ENCODE measurements at places on chromosomes 13 and 19.
A peak's percentile ranks its signal among the peaks of the same experiment; 100 is the strongest.

DNA sequence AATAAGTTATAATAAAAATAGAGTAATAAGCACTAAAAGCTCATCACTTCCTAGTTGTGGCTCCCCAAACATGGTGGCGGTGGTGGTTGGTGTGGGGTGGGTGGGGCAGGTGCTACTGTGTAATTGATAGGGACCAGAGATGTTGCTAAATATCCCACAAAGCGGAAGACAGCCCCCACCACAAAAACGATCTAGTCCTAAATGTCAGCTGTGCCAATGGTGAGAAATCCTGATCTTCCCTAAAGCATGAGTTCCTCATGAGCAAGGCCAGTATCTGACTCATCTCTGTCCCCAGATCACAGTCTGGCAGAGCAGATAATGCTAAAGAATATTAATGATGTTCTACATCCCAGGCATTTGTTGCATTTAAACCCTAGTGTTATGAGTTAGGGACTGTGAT is 1.9 kb upstream of the EDDM13 start:
- DNase-seq, result no peak

DNA sequence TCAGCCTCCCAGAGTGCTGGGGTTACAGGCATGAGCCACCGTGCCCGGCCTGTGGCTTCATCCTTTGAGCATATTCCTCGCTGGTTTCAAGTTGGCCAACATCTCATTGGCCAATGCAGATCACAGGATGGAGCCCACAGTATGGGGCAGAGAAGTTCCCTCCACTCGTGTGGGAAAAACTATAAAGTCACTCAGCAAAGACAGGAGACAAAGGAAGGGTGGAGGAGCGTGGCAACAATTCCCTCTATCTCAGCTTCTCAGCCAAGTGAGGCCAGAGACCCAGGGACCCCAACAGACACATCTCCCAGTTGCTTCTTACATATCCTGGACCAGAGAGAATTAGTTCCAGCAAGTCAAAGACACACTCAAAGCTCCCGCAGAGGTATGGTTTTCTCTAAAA is 184.6 kb upstream of the SOX1 start:
- no peak for DNase-seq

DNA sequence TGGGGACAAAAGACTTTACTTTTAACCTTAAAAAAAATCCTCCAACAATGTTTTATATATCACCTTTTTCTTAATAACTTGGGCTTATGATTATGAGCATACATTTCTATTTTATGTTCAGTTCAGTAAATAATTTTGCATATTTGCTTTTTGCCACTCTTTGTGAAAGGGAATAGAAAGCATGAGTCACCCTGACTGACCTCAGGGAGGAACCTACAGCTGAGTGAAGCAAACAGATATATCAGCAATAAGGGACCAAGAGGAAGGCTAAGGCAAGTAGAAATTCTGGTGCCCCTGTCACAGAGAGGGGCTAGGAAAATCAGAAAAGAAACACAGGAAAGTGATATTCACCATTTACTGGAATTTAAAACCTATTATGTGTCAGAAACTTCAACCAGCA is 37.2 kb upstream of the SOHLH2 start:
- DNase-seq, result no peak

DNA sequence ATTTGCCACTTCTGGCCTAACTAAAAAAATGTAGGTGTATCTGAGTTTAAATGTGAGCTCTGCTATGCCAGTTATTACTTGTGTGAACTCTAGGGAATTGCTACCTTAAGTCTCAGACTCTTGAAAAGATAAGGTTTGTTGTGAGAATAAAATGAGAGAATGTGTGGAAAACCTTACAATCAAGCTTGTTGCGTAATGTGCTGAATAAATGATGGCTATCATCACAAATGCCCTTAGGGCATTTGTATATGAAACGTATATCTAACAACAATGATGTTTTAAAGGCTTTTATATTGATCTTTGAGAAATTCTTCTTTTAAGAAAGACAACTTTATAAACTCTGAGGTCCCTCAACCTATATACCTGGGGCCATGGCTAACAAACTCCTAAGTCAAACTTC is 384.8 kb downstream of the ITGBL1 start:
- DNase-seq, result no peak

- no peak for DNase-seq
Measured at GRCh38 chr13:45015300-45015699, 26.0 kb downstream of the GPALPP1 start.

DNA sequence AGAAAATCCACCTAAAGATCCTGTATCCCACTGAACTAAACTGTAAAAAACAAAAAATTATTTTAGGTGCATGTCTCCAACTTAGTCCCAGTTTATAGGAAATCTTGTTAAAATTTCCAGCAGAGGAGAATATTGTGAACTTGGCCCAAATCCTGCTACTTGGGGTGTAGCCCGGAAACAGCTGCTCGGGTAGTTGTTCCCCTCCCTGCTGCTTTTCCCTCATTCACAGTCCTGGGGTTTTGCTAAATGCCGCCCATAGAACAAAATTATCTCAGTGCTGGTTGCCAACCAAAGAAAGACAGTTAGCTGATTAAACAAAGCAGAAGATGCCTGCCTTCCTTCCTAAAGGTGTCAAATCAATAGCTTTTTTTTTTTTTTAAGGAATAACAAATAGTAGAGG is 330.5 kb upstream of the KLF12 start:
- DNase-seq, result no peak

DNA sequence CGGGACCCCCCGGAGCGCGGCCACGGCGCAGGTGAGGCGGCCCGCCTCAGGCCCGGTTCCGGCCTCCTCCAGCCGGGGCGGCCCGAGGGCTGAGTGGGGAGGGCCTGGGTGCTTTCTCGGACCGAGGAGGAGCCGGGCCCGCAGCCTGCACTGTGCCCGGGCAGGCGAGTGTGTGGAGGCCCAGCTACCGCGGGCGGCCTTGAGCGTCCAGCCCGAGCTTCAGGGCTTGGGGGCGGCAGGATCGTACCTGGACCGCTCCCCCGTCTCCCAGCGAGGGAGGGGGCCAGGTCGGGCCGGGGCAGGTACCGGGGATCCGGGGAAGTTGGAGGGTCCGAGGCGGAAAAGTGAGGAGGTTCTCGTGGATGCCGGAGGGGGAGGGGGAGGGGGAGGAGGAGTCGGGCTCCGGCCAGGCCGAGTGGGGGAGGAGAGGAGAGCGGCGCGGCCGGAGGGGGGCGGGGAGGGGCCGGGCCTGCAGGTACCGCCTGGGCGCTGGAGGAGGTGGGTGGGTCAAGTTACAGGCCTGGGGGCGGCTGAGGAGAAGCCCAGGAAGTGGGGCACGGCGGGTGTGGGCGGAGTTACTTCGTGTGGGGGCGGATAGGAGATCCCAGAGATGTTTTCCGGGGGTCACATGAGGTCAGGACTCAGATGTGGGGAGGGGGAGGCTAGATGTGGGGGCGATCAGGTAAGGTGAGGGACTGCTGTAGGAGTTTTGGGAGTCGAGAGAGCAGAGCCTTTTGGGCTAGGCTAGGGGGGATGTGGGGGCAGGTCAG is 545 bp downstream of the NACC1 start:
- DNase-seq, result peak; percentile 75

- no peak for DNase-seq
Measured at GRCh38 chr13:22629374-22629773, 551.4 kb upstream of the SGCG start.

- DNase-seq, result no peak
Measured at GRCh38 chr13:75836441-75836840, 200.3 kb downstream of the LMO7 start.

- DNase-seq, result peak; percentile 45
Measured at GRCh38 chr13:110925023-110925612, 10.2 kb upstream of the ANKRD10 start.

- DNase-seq, result peak; percentile 80
Measured at GRCh38 chr19:49664171-49665035, 1.3 kb downstream of the IRF3 start.

- DNase-seq, result no peak
Measured at GRCh38 chr13:26494571-26495195, 62.8 kb upstream of the WASF3 start.

DNA sequence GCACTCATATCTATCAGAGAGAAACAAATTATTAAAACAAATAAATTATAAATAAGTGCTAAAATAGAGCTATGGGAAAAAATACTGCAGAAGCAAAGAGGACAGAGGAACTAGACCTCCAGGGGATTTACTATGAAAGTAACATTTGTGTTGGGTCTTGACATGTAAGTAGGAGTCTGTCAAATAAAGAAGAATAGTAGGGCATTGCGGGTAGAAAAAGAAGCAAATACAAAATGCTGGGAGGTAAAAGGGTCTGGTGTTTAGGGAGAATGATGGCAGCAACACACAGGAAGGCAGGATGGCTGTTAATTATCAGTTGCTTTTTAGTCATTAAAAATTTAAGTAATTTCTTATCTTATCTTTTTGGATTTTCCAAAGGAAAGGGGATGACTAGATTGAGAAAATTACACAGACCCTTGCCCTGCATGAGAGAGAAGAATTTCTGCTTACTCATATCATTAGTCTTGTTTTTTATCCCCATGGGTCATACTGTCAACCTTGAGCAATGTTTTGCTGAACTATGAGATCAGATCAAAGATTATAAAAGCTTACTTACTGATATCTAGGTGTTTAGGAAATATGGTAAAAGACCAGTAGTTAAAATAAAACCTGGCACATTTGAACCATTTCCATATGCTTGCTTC is 472.7 kb downstream of the DIAPH3 start:
- no peak for DNase-seq

Measured in OCI-LY7 (cell line).